NCI-H774 (cell line): ENCODE measurements at places on chromosomes 6 and 20.

GRCh38 chr20:60921022-60921622 is 330.9 kb upstream of the CDH4 start:
- no peak for DNase-seq

DNA sequence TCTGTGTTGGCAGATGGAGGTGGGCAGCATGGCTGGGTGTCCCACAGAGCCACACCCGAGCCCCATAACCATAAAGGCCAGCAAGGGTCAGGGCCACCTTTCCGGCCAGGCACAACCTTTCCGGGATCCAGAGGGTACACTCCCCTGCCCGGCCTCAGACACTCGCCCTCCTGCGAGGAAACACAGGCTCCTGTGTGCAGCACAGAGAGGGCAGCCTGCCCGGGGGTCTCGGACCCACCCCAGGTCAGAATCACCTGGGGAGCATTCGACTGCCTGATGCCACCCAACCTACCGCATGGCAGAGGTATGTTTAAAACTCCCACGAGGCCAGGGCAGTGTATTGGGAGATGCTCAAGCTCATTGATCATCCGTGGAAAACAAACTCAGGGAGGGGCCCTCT is 260.3 kb downstream of the TAF4 start:
- DNase-seq = no peak

GRCh38 chr20:46205349-46205748 is 87.2 kb downstream of the CD40 start:
- no peak for DNase-seq

- no peak for DNase-seq
These were observed 352.8 kb upstream of the SOX4 start for GRCh38 chr6:21240709-21241108.

DNA sequence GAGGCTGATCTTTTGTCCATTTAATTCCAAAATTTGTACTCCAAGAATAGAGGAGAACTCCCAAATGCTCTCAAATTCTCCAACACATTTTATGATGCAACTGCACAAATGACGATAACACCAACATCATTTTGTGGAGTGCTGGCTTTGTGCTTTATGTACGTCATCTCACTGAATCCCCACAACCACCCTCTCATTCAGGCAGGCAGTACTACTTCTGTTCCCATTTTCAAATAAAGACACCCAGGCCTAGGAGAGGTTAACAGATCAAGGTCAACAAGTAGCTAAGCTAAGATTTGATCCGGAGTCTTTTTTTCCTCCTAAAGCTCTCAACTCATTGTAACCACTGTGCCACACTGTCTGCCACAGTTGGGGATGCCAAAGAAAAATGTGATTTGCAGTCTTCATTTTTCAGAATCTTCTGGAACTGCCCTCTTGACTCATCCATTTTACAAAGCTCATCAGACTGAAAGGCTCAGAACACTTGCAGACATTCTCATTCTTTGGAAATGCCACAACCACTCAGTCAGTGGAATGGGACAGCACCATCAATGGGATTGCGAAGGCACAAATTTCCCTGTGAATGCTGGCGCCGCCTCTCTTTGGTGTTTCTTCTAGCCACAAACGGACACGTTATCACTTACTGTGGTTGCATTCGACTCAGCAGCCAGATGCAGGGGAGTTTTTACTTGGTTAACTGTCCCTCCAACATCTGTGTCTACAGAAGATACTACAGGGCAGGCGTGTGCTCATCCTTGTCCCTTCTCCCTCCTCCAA is 184.4 kb downstream of the GJA10 start:
- no peak for DNase-seq

DNA sequence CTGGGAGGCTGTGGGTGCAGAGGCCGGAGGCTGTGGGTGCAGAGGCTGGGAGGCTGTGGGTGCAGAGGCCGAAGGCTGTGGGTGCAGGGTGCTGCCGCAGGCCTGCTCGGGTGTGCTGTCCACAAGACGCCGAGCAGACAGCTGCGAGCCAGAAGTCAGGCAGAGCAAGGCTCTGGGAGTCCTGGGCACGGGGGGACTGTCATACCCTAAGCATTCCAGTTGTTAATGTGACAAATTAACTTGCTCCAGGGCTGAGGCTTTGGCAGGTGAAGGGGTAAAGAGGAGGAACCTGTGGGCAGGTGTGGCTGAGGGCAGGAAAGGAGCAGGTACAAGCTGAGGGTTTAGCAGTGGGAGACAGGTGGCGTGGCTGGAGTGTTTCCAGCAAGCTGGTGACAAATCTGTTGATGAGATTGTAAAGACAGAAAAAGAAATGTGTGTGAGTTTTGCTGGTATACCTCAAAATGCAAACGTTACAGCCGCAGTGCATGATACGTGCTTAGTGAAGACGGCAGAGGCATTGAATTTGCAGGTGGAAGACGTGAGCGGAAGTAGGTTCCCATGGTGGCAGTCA is 14.2 kb upstream of the ADRM1 start:
- no peak for DNase-seq

DNA sequence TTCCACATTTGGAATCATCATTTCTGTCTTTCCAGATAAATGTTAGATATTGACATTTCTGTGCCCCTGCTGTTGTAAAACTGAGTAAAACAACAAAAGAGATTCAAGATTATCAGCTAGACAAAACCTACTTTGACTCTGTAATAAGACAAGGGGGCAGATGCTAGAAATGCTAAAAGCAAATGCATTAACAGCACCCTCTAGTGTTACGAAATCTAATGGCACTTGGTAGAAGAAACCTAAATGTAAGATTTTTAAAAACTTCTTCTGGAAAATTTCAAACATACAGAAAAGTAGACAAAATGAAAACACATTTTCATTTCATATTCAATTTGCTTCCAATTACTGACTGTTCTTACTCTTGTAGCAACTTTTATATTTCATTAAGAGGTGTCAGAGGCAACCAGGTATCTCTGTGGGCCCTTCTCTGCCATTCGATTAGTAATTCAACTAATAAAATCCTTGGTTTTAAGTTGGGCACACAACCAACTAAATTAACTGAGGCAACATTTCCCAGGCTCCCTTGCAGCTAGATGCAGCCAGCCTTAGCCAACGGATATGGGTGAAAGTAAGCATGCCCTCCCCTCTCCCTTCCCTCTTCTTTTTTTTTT is 45.0 kb downstream of the SLC23A2 start:
- DNase-seq = peak; percentile 27

DNA sequence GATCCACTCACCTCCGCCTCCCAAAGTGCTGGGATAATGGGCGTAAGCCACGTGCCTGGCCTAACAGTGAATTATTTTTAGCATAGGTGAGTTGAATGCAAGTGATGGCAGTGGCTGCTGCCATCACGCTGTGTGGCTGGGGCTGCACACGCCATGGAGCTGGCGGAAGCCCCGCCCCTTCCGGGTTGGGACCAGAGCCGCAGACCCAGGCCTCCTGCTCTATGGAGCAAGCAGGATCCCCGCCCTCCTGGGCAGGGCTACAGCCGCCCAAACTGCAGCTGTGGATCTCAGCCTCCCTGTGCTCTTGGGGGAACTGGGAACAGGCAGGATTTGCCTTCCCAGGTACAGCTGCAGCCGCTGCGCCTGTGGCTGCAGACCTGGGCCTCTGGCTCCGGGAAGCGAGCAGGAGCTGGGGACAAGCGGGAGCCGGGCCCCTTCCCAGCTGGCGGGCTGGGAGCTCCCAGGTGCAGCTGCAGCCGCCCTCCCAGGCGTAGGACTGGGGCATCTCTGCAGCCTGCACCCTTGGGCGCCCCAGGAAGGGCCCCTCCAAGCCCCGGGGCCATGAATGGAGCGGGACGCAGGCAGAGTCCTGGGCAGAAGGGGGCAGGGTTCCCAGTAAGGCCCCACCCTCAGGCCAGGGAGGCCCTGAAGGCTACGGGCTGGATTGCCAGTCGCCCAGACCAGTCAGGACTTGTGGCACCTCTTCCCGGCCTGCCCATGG is 30.9 kb upstream of the SLA2 start:
- no peak for DNase-seq

- DNase-seq = no peak
These were observed 8.2 kb upstream of the HRH3 start for GRCh38 chr20:62227977-62228958.

DNA sequence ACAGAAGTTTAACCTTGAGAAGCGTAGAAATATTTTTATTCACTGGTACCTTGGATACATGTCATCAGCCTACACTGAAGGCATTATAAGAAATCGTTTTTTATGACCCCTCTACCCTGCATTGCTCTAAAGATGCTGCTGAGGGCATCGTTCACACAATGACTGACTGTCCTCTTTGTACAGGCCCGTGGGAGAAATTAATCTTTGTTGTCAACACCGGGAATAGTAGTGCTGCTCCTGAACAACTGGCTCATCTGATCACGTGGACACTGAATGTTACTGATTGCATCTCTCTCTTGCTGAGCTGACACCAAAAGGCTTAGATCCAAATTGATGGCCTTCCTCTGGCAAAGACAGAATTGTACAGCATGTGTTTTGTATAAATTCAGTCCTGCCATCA is 157.1 kb upstream of the SMLR1 start:
- no peak for DNase-seq

GRCh38 chr6:33994472-33995308 is 151.2 kb downstream of the GRM4 start:
- no peak for DNase-seq

DNA sequence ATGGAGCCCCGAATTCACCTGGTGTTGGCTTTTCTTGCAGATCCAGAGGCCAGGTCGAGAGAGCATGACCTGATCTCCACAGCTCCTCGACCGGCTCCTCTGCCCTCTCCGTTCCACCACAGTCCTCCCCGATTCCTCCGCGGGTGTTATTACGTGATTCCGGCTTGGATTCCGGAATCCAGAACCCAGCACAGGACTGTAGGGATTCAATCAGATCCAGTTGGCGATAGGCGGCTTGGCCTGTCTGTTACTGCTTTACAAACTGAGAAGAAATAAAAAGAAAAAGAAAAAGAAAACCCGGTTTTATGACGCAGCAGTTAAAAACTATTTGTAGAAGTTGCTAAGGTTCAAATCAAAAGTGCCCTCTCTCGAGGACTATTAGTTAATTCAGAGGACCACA is 222.7 kb downstream of the EYA2 start:
- no peak for DNase-seq

GRCh38 chr20:32205843-32206759 is 1.4 kb downstream of the PLAGL2 start:
- no peak for DNase-seq

DNA sequence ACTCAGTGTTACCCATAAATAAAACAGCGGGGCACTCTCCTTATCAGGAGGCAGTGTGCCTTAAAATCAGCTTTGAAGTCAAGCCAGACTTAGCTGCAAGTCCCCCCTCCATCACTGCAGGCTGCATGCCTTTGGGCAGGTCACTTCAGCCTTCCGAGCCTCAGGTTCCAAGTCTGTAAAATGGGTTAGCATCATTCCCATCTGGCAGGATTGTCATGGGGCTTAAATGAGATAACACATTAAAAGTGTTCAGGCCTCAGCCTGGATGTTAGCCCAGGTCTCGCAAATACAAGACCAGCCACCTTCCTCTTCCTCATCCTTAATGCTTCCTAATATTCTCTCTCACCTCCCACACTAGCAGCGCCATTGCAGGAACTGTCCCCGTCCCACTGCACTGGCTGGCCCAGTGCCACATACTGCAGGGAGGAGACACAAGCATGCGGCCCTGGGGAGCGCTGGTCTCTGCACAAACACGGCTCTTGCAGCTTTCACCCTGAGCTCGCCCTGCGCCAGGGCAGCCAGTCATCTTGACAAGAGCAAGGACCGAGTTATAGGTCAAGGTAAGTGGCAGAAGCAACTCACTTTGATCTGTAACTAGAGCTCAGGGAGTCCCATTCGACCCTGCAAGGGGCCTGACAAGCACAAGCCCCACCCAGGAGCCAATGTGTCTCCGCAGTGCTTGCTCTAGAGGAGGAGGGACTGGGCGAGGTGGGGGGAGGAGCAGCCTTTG is 564.6 kb upstream of the AGPAT4 start:
- DNase-seq = no peak

DNA sequence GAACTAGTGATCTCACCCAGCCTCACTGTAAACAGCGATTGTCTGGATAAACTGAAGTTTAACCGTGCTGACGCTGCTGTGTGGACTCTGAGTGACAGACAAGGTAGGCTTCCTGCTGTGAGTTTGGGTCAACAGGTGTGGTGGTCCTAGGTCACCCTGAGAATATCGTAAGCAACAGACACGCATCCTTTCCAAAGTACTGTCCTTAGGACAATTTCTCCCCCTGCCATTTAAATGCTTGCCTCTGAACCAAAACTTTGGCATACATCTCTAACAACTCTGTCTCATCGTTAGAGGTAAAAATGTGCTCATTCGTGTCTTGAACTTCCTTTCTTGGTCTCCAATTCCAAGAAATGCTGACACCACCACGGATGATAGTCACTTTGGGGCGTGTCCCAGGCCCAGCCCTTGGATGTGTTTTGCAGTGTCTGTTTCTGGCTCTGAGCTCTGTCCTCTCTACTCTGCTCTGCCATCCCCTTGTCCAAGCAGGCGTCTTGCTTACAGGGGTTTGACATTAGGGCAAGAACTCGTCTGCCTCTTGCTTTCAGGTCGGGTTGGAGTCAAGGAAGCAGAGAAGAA is 95.5 kb downstream of the EYA2 start:
- DNase-seq = peak; percentile 22

DNA sequence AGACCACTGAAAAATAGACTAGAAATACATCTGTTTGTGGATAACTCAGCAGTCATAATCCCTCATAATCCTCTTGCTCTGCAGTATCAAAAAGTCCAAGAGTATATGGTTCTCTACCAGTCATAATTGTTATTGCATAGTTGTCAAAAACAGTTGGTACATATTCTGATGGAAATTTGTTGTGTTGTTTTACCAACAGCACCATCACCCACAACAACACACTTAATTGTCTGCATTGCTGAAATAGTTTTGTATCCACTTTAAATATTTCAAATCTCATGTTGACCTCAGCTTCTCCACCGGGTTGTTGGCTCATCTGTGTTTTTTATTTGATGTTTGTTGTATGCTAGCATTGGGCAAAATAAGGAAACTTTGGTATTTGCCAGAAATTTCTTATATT is 39.4 kb downstream of the ITCH start:
- no peak for DNase-seq

GRCh38 chr20:61739086-61739831 is 326.4 kb downstream of the TAF4 start:
- DNase-seq = no peak

DNA sequence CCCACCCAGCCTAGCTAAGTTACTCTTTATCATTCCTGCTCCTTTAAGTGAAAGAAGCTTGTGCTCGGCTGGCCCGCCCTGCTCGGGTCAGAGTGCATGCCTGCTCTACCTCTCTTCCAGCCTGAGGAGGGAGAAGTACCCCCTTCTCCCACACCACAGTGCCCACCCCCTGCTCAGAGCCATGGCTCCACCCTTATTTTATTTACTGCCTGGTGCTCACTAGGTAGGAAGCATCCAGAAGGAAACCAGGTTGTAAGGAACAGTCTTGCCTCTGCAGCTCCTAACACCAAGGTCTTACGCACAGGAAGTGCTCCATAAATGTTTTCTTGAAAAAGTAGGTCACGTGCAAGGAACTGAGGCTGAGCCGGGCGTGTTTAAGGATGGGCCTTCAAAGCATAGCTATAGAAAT is 105.7 kb upstream of the SNX9 start:
- DNase-seq = no peak

DNA sequence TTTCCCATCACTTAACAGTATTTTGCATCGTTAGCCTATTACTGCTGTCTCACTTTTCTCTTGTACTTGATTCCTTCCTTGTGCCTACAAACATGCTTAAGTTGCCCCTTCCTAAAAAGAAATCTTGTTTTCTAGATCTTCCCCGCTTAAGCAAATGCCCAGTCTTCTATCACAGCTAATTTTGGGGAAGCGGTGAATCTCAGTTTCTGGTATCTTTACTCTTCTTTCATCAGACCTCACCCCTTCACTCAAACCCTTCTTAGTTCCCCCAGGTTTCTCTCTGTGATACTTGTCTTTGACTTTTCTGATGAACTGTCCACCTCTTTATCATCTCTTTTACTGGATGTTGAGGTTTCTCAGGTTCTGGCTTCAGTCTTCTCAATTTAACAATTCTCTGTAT is 14.2 kb downstream of the VAPB start:
- DNase-seq = no peak

GRCh38 chr20:33267701-33268100 is 15.3 kb upstream of the BPIFB1 start:
- no peak for DNase-seq
